ENCODE measurements at places on chromosomes 3 and 15. TPM values are rescaled to one million over a fixed set of nuclear protein-coding genes. Genes with fewer than 3 reads are reported as not detected.

Gene CSNK1G1
- 26.3 TPM for total RNA-seq

Gene BHLHE40
- total RNA-seq: 42.9 TPM

Gene RASGRF1
- under 0.01 TPM for total RNA-seq

Gene SNX33
- total RNA-seq: 15.0 TPM

Gene MANF
- total RNA-seq: 248 TPM

Gene EFL1
- 28.2 TPM for total RNA-seq

Gene SERPINI2
- not detected for total RNA-seq

Measured in bronchial epithelial cell (primary cell).